ENCODE measurements at places on chromosomes 16 and 17.

DNA sequence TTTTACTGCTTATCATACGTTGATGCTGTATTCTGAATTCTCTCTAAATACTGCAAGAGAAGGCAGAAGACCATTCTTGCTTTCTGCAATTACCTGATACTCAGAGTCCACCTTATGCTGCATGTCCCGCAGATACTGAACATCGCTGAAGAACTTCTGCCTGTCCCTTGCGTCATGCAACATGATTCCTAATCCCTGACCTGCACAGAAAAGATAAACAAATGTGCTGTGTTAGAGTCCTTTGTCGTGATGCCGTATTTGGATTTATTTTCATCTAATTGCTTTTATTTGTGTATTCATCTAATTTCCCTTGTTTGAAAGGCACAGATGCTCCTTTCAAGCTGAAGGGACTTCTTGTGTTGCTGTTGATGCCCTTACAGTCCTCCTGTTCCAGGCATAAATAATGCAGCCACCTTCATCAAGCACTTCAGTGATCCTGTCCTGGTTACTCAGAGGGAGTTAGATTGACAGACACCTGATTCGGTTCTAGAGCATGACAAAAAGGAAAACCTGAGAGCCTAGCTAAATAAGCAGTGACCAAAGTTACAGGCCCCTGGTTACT lies 6.5 kb downstream of the MARCHF10 start:
- DNase-seq = no peak

DNA sequence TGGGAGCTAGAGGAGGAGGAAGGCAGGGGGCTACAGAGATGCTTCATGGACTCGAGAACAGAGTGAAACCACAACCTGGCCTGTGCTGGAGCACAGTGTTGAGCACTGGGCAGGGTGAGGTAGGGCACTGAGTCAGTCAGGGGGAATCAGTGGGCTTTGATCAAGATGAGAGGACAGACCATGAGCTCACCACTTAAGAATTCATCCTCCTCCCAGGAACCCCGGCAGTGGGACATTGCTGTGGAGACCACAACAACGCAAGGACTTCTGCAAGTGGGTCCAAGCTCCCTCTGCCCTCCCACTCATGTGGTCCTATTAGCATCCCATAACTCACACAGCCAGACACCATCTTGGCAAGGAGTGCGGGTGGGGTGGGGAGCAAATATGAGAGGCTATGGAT lies 1.7 kb upstream of the CES5A start:
- no peak for DNase-seq

DNA sequence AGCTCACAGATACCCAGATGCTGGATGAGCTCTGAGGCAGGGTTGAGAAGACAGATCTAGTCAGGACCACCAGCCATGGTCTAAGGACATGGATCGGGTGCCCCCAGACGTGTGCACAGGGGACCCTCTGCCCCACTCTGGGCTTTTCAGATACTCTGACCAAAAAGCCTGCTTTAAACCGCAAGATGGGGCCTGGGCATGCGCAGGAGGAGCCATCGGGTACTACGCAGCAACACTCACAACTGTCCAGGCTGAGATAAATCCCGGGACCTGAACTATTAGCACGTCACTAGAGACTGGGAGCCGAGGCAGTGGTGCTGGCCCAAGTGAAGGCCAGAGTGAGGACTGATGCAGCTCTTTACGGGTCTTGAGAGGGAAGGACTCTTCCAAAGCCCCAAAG lies 32.9 kb downstream of the SCNN1G start:
- no peak for DNase-seq

GRCh38 chr17:38320482-38320881 lies 23.3 kb downstream of the GPR179 start:
- DNase-seq = no peak

- no peak for DNase-seq
Measured at GRCh38 chr17:27593232-27593856, 37.6 kb upstream of the LGALS9 start.

GRCh38 chr16:4314532-4315185 lies 1.2 kb upstream of the GLIS2 start:
- peak; percentile 64 for DNase-seq

DNA sequence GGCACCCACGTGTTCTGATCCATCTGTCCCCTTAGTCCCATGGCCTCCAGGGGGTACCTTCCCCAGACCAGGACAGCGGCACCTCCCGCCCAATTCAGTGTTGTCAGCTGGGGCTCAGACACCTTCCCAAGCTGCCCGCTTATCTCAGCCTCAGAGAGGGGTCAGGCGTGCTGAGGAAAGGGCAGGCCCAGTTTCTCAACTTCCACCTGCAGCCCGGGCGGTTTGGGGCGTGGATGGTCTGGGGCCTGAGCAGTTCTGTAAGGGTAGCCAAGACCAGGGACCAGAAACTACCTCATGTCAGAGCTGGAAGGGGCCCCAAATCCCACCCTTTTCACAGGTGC lies 5.1 kb downstream of the PLCD3 start:
- no peak for DNase-seq

DNA sequence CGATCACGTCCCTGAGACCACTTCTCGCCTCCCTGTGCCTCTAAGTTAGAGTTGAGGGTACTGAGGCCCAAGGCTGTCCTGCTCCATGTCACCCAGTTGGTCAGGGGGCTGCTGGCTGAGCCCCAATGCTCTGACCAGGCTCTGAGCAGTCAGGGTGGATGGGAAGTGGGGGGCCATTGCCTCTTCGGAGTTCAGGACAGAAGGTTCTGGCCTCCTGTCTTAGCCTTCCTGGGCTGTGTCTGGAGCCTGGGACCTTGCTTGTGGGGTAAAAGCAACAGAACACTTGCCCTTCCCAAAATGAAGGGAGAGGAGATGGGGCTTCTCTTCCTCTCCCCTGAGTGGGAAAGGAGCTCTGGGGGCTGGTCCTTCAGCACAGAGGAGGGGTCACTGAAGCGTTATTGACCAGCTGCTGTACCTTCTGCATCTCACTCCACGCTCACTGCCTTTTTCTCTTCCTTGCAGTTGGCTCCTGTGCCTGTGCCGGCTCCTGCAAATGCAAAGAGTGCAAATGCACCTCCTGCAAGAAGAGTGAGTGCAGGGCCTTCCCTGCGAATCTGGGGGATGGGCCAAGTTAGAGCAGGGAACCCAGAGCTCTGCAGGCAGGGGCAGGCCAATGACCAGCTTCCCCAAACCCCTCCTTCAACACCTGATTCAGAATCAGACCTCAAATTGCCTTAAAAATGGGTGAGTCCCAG lies 580 bp downstream of the MT1X start:
- no peak for DNase-seq

GRCh38 chr16:84059946-84060901 lies 17.6 kb upstream of the SLC38A8 start:
- no peak for DNase-seq

- DNase-seq = no peak
Measured at GRCh38 chr16:36336-36984, 16.9 kb downstream of the POLR3K start.
